NCI-H524 (cell line): ENCODE measurements at places on chromosomes 1 and 21.

DNA sequence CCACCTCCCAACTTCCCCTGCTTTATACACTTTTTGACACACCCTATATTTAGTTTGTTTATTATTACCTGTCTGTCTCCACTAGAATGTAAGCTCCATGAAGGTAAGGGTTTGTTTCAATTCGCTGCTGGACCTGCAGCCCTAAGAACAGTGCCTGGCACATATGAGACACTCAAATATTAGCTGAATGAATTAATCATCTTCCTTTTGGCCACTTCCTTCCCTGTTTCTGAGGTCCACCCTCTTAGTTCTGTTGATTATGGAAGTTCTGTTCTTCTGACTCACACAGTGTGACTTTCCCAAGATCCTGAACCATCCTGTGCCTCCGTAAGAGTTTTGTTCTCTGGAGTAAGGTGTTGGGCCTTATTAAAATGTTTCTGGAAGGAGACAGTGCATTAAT, 40.4 kb upstream of the GJA5 start:
- no peak for DNase-seq

- DNase-seq: no peak
Observed at GRCh38 chr1:90048043-90048442, 53.1 kb downstream of the ZNF326 start.

DNA sequence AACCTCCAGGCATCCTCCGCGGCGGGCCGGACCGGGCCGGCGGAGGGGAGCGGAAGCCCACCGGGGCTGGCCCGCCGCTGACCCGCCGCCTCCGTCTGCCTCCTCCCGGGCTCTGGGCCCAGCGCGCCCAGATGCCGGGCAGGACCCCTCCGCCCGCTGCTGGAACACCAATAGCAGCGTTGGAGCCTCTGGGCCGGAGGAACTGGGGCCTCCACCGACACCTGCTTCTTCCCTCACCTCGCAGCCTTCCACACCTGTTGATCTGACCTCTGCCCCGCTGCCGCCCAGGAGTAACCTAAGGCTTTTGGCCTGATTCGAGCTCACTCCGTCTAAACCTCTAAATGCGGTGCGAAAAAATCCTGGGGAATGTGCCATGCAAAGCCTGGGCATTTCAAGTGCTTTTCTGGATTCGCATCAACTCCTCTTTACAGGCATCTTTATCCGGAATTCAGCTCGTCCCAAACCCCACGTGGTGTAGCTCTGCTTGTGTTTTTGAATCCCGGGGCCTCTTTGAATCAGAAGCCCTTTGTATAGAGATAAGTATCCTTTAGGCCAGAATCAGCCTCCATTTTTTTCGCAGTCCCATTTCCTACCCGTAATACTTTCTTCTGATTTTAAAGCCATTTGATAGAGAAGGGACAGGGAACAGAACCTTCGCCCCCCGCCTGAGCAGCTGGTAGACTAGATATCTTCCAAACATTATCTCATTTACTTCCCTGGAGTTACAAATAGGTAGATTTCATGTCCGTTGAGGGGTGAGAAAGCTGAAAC, 680 bp upstream of the CNN3 start:
- no peak for DNase-seq

DNA sequence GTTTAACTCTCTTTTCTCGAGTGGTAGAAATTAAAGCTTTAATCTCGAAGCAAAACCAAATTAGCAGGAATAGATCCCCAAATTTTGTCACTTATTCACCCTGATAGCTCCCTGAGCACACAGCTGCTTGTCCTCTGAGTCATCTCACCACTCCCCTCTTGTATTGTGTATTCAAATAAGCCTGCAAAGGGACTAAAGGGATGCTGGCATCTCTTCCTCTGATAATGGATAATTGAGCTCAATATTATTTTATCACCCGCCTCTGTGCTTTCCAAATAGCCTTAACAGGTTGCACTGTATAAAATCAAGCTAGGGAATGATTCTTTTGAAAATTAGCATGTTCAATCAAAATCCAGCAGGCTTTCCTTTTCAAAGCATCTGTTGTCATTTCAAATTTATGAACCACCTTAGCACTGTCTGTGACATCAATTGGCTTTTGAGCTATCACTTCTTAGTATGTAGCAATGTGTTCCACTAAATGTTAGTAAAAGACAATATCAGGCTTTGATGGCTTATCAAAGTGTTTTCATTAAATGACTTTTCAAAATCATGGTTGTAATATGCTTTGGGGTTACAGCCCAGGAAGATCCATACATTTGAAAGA, 561.6 kb downstream of the PLA2G4A start:
- DNase-seq: no peak

DNA sequence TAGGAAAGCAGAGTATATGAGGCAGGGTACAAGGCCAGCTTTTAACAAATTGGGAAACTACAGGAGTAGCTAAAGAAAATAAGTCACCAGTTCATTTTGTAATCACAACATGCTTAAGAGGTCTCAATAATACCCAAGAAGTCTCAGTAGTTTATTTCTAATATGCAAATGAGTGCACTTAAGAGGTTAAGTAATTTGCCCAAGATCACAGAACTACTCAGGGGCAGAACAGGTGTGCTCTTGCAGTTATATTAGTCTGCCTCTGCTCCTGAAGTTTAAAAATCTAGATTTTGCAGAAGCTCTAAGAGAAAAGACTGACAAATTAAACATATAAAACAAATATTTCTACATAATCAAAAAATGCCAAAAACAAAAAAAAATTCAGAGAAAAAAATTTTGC, 6.9 kb downstream of the EPS15 start:
- DNase-seq: no peak

DNA sequence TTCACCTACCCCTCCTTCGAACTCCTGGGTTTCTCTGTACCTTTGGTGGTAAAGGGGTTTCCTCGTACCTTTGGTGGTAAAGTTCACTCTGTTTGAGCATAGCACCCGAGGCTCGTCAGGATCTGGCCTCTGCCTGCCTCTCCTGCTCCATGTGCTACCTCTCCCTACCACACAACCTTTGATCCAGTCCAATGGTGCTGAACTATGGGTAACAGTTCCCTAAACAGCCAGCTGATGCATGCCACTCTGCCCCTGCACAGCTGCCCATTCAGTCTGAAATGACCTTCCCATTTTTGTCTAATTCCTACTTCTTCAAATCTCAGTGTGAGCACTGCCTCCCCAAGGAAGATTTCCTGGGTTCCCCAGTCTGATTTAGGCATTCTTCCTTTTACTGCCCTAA, 14.0 kb downstream of the OVAAL start:
- no peak for DNase-seq

DNA sequence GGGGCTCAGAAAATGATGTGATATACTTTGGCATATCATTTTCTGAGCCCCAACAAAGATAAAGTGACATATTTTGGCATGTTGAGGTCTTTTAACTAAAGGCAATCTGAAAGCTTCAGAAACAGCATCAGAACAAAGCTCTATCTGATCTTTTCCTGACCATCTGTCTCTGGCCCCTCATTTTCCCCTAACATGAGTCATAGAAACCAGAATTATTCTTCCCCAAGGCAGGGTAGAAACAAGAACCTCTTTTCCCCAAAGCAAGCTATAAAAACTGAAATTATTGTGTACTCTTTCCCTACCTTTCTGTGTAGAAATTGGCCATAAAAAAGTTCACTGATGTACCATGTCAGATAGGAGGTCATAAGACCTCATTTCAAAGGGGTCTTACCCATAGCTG, 48.7 kb upstream of the PLA2G4A start:
- DNase-seq: no peak

- DNase-seq: no peak
Observed at GRCh38 chr1:242133796-242134195, 134.9 kb upstream of the MAP1LC3C start.

GRCh38 chr21:42049578-42050430, 21.3 kb upstream of the UMODL1 start:
- DNase-seq: no peak

- DNase-seq: no peak
Observed at GRCh38 chr1:101278238-101278637, 41.4 kb downstream of the S1PR1 start.

DNA sequence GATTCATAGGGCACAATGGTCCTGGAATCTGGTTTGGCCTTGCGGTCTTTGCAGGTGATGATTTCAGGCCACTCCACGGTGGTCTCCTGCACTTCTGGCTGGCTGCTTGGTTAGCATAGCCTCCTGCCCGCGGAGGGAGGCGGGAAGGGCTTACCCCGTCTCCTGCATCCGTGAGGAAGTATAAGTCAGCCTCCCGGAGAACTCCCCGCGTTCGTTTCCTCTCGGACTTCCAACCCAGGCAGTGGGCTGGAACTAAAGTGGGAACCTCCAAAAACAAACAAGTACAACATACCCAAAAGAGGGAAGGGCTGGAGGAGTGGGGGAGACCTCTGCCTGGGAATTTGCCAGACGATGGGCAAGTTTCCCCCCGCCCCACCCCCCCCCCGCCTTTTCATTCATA, 939 bp upstream of the CCN1 start:
- no peak for DNase-seq

DNA sequence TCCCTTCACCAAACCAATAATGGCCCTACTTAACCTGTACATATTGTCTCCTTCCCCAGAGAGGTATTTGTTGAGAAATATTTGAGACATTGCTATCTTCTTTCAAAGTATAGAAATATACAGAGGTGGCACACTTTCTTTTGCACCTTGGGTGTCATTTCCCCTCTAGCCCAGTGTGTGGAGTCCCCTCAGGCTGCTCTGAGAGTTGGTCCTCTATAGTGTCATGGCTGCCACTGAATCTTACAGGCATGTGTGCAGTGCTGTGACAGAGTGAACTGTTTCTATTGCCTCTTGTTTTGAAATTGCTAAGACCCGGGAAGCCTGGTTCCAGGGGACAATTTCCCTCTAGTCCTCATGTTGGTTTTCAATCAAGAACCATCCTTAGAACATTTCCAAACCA, 140.2 kb upstream of the KCNJ6 start:
- DNase-seq: no peak

GRCh38 chr1:107622966-107623365, 342.0 kb downstream of the VAV3 start:
- DNase-seq: no peak

- peak; percentile 79 for DNase-seq
Observed at GRCh38 chr1:29793101-29793546, 556.8 kb downstream of the PTPRU start.

DNA sequence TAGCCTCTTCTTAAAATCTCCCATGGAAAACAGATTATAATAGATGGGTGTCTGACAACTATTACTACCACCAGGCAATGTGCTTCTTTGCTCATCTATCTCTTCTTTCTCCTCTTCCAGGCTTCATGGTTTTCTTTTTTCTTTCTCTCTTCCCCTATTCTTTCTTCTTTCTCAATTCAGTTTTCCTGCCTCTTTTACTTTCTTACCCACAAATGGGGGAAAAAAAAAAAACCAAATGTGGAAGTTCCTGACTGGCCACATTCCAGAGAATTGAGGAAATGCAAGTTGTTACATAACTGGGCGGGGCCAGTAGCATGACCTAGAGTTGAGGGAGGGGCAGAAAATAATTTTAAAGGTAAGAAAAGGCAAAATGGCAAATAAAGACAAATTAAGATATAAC, 10.9 kb upstream of the SMG7 start:
- no peak for DNase-seq

DNA sequence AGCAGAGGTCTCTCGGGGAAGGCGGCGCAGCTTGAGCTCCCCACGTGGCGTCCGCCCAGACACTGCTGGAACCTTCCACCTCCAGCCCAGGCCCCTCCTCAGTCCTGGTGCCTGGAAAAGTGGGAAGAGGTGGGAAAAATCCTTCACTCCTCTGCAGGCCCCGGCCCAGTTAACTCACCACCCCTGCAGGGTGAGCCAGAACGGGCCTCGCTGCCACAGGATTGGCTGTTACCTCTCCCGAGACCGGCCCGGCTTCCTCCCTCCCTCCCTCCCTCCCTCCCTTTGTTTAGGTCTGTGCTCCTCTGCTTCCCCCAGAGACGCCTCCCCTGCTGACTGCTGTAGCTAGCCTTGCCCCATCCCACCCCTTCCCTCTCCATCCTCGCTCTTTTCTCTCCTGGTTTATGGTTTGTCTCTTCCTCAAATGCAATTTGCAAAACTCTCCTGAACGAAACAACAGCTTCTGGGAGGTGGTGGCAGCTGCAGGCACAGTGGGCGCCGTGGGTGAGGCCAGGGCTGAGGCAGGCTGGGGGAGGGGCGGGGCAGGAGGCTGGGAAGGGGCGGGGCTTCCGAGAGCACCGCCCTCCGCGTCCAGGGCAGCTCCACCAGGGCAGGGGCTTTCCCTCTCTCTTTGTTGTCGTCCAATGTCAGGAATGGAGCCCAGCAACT, 6.5 kb downstream of the CAPN9 start:
- peak; percentile 58 for DNase-seq

DNA sequence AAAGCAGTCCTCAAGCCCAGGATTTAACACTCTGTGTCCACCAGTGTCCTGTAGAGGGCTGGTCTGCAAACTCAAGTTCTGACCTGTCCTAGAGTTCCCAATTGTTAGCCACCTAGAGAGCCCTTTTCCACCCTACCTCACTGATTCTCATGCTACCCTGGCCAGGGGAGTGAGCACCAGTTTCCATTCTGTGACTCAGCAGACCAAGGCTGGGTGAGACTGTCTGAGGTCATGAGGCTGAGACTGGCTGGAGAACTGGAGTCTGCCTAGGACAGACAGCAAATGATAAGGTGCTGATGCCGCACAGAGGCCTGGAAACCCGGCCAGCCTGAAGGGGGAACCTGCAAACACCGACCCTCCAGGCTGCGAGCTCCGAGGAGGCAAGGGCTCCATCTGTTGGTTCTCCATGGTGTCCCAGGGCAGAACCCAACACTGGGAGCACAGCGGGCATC, 13.7 kb downstream of the GLIS1 start:
- DNase-seq: peak; percentile 28

DNA sequence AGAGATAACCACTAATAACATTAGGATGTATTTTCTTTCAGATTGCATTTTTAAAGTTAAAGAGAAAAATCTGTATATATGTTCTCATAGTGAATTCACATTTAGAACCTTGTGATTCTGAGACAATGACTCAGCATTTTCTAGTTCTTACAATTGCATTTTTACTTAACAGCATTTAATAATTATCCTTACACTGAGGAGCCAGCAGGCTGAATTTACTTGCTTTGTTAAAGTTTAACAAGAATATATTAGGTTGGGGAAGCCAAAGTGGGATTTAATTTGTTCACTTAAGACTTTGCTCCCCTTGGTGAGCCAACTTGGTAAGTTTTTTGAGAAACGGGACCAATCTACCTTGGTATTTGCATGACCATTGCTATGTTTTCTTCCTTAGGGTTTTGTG, 4.5 kb downstream of the PATJ start:
- no peak for DNase-seq

DNA sequence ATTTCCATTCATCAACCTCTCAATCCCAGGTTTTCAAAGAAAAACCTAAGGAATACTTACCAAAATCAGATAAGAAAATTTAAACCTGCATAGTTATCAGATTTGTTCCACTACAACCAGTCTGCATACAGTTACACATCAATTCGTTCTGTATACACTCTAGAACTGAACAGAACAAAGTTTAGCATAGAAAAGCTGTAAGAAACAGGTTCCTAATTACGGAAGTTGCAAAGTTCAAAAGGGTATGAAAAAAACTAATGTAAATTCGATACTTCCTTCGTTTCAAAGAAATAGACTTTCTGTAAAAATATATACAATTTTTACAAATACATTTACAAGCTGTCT, 3.1 kb downstream of the MCL1 start:
- DNase-seq: no peak

- no peak for DNase-seq
Observed at GRCh38 chr1:53361541-53361961, 33.7 kb upstream of the LRP8 start.

GRCh38 chr1:86775395-86775794, 71.0 kb downstream of the SH3GLB1 start:
- no peak for DNase-seq

- DNase-seq: no peak
Observed at GRCh38 chr1:19925342-19926070, 2.1 kb upstream of the PLA2G2E start.

- no peak for DNase-seq
Observed at GRCh38 chr1:88462096-88462487, 222.0 kb upstream of the PKN2 start.

- no peak for DNase-seq
Observed at GRCh38 chr1:202063093-202063492, 52.7 kb downstream of the ELF3 start.
